NCI-H1092 treated with DMSO at 0.1 percent for 48 hours (cell line): ENCODE measurements at places on chromosomes 3 and 15.

- no peak for DNase-seq
Observed at GRCh38 chr3:28877912-28878311, 403.0 kb upstream of the RBMS3 start.

DNA sequence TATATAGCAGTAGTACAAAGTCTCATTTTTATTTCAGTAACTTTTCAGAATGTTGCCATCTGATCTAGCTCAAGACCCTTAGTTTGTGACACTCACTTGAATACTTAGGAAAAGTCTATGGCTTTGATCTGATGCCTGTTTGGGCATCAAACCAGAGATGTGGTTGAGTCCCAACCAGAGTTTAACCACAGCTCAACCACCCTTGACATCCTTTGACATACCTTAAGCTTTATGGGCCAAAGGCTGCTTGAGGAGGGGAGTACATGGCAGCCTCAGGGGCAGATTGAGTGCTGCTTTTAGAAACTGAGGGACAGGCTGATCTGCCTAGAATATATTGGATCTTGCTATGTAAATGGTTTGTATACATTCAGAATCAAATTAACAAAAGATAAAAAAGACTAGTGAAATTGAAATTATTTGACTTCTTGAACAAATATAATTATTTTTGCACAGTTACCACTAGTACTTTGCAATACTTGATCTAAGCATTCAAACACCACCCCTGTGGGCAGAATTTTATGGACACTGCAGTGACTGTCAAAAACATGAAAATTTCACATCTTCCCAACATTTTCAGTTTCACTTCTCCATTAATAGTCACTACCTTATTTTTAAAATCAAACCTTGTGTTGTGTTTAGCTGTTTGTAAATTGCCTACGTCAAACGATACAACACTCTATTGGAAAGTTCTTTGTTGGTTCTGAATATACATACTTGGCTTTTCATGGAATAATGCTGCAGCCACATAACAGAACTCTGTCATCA lies 199.8 kb downstream of the UBE2E2 start:
- DNase-seq: no peak

DNA sequence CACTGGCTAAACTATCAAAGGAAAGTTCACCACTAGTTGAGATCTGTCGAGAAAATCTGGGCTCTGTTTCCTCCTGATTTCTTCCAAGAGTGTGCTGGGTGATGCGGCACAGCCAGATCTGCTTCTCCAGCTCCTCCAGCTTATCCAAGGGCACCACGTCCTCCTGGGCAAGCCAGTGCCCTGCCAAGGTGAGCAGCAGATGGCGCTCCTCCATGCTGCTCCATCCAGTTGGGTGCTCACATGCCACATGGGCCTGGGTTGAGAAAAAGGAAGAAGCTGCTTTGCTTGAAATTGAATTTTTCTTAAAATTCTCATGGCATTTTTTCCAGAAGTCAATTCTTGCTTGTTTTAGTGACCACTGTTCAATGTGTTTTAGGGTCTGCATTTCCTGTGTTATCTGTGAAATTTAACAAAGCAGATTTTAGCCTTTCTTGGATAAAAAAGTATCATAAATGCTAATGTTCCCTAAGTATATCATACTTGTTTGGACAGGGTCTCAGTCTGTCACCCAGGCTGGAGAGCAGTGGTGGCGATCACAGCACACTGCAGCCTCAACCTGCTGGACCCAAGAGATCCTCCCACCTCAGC lies 47.3 kb downstream of the EIF3J start:
- DNase-seq: no peak

GRCh38 chr15:56820333-56820732 lies 87.0 kb upstream of the ZNF280D start:
- DNase-seq: no peak

DNA sequence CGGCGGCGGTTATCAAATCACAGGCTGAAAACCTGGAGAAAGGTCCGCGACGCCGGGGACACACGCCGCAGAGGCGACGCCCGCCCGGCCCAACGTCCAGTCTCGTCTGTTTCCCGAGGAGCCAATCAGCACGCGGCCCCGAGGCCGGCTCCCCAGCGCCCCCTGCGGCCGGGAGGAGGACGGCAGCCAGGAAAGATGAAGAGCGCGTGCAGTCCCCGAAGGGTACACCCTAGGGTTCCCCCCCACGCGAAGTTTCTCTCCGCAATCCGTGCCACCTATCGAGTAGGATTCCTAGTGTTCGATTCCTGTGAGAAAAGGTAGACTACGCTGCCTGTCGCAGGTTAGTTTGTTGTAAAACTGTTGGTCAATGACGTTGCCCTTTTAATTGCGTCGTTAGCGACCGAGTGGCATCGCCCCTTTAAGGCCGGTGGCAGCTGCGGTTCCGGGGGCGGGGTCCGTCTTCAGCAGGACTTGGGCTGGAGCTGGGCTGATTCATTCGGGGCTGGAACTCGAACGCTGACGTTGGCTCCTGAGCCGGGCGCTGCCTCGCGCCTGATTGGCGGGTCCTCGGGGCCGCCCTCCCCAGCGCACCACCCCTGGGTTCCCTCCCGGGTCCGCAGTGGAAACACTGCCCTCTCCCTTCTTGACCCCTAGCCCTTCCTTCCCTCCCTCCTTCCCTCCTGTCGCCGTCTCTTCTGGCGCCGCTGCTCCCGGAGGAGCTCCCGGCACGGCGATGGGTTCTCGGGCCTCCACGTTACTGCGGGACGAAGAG lies at the start of the genes CHP1 and EXD1:
Gene CHP1, plus strand, starts transcription at position 619 of the 772 bp plus-strand sequence. Its CDS starts 115 bp downstream, at position 734.
Gene EXD1, minus strand, starts transcription at position 108 of the 772 bp plus-strand sequence. CDS start 4,182 bp downstream, outside the sequence.
- peak; percentile 85 for DNase-seq
